Neural progenitor cell (in vitro differentiated cells): ENCODE measurements at places on chromosomes 4 and X. TPM values are rescaled to one million over a fixed set of nuclear protein-coding genes. Genes with fewer than 3 reads are reported as not detected.

The PROM1 gene
- 43.0 and 55.9 TPM in 2 replicates for total RNA-seq

- no peak for DNase-seq
These were observed 284.7 kb downstream of the EVC2 start for GRCh38 chr4:5423670-5424069.

DNA sequence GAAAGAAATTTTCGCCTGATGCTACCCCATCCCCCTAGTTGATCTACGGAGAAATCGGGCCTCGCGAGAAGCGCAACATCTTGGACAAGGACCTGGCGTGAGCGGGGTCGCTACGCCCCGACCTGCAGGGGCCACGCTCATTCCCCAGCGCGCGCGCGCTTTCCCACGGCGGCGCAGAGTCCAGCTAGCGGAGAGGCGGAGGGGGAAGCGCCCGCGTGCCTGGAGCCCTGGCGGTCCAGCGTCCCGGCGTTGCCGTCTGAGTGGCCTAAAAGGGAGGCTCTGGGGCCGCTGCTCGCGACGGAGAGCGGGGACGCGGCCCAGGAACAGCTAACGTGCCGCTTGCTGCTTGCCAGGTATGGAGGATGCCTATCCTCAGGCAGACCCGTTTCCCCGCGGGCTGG, 6.0 kb upstream of the SOX3 start:
- peak; percentile 58 for DNase-seq

The TMPRSS11B gene
- not detected in 2 replicates for total RNA-seq

GRCh38 chrX:15567886-15568616, 32.7 kb downstream of the ACE2 start:
- DNase-seq, result no peak

- peak; percentile 71 for DNase-seq
These were observed 2.3 kb downstream of the ZNF827 start for GRCh38 chr4:145936142-145936996.

DNA sequence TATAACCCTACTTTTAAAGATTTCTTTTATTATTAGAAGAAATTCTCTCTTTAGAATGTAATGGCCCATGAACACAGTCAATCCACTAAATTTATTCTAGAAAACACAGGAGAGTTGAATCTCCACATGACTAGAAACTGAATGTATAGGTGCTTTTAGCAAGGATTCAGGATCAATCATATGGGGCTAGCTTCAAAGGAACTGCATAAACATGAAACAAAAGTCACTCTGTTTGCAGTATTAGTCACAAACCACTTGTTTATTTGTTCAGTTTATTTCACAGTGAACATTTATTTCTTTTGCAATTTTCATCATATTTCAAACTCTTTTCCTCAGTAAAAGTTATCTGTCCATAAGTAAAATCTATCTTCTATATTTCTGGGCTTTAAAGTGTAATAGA, 1604.6 kb downstream of the PCDH18 start:
- no peak for DNase-seq

- DNase-seq, result no peak
These were observed 34.0 kb upstream of the CYBB start for GRCh38 chrX:37745835-37746217.

DNA sequence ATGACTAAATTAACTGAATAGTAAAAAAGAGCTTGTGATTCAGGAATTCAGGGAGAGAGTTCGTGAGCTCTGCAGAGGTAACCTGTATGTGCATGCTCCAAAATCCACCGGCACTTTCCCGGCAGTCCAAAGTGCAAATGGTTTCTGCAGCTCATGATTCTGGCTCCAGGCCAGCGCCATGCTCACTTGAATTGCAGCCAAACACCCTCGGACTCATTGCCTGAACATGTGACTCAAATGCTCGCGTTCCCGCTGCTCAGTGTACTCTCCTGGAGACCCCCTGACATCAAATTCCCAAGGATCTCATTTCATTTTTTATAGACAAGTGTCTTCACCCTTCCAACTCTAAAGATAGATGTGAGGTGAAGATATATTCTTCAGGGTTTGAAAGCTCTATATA, 44.1 kb upstream of the SH3RF1 start:
- DNase-seq, result no peak
